ENCODE measurements at places on chromosomes 1 and 21.

- no peak for DNase-seq
Measured at GRCh38 chr21:31838586-31839355, 34.0 kb upstream of the HUNK start.

- no peak for DNase-seq
Measured at GRCh38 chr1:47758341-47759250, 238.6 kb downstream of the TRABD2B start.

DNA sequence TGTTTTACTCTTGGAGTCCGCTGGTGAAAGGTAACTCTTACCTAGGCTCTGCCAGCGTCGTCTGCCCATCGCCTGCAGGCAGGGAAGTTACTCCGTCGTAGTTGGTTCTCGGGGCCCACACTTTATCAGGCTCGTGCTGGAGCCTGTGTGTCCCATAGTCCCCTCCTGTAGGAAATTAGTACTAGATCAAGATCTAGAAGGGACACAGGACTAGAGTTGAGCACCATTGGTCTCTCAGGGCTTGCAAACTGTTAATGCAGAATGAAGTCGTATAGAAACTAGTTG lies 940 bp downstream of the SRRM1 start:
- no peak for DNase-seq

DNA sequence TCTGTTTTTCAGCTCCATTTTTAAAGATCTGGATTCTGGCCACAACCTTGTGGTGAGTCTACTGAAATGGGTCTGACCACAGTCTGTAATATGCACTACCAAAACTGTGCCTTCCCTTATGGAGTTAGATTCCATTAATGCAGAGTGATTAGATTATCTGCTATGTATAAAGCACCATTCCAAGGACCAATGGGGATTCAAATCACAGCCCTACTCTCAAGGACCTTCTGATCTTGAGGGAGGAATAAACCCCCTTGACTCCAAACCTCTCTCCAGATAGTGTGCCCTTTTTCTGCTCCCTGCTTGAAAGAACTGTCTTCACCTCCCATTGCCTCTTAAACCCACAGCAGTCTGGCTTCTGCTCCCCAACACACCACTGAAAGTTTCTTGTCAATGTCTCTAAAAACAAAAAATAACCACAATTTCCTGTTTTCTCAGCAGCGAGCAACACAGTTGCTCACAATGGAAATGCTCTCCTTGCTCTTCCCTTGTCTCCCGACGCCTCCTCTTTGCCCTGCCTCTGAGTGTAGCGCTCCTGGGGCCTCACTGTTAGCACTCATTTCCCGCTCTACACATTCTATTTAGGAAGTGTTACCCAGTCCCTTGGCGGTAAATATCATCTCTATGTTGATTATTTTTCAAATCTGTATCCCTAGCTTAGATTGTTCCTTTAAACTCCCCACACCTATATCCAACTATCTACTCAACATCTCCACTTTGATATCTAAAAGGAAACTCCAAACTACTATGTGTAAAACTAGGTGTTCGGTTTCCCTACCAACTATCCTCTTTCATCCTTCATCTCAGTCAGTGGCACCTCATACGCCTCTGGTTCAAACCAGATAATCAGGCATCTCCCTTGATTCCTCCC lies 13.6 kb downstream of the PCNX2 start:
- DNase-seq: no peak

- DNase-seq: no peak
Measured at GRCh38 chr1:61980561-61980960, 214.1 kb upstream of the L1TD1 start.

- no peak for DNase-seq
Measured at GRCh38 chr1:94596260-94596659, 54.7 kb upstream of the F3 start.

Data from HCEC 1CT (cell line).